AG09309 (cell line): ENCODE measurements at places on chromosomes 16 and 17.

DNA sequence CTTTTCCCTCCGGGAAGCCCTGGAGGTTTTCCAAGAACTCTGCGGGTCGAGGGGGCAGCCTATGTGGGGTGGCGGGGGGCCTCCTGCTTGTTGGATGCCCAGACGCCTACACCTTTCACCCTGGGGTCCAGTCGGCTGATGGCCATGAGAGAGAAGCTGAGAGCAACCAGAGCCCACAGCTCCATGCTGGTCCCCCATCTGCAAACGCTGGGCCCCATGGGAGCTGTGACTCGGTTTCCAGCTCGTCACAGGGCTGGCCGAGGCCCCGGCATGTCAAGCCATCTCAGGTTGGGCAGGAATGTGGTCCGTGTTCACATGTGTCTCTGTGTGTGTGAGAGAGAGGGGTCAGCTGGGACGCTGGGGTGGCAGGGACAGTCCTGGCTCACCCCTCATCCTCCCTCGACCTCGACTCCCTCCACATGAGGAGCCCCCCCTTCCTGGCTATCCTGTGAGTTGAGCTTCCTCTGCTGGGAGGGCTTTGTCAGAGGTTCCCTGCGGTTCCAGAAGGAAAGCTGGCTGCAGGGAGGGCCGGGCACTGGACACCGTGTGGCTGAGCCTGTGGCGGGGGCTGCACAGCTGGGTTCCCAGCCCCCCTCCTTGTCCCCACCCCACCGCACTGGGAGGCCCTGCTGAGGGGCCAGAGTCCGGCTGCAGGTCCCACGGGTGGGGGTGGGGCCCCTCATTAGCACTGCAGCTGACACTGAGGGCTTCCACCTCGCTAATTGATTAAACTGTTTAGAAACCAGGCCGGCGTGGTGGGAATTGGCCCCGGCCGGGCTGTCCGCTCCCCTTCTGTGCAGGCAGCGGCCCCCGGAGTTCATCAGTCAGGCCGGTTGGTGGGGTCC lies 19.1 kb downstream of the METRNL start:
- no peak for DNase-seq

- DNase-seq, result no peak
Measured at GRCh38 chr16:71287454-71287853, 1.7 kb downstream of the CMTR2 start.

DNA sequence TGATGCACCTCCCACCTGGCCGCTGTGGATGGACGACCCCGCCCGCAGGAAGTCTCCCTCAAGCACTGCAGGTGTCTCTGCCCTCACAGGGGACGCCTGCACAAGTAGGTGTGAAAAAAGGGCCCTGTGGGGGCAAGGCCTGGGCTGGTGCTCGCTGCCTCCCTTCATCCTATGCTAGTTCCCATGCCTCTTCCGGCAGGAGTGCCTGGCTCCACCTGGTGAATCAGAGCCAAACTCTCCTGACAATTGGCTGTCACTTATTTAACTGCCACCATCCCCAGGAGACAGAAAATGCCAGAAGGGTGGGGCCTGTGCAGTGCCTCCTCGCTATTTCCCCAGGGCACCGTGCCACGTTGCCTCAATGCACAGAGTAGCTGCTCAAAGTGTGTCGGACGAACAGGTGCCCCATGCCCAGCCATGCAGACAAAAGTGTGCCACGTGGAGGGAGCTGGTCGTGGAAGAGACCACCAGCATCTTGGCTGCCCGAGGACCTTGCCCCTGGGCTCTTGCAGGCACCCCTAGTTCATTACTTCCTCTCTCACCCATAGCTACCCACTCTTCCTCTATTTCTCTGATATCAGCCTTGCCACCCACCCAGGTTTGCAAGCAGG lies 170.7 kb downstream of the SEC14L1 start:
- no peak for DNase-seq

DNA sequence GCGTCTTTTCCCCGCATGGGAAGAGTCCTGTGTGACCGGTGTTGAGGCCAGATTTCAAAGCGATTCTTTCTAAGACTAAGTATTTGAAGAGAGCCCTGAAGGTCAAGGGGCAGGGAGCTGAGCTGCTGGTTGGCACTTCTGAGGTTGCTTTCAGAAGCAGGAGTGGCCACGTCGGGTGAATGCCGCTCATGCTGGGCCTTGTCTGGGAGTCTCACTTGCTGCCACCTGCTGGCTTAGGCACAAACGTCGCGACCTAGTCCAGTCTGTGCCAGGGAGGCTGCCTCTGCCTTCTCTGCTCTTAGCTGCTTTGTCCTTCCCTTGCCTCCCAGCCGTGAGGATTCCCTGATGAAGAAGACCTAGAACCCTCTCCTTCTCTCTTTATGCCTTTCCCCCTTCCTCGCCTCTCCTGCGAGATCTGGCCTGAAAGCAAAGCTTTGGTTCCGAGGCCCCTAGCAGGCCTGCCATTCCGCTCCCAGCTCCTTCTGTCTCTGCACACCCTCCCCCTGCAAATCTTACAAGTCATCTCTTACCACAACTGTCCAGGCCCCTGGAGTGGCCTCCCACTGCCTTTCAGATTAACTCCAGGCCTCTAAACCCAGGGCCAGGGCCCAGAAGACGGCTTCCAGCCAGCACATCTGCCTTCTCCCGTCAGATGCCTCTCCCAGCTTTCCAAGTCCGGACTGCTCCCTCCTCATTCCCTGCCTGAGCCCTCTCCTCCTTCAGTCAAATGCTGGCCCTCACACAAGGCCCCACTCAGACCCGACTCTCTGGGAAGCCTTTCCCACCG lies 11.4 kb downstream of the CTNS start:
- DNase-seq, result no peak

DNA sequence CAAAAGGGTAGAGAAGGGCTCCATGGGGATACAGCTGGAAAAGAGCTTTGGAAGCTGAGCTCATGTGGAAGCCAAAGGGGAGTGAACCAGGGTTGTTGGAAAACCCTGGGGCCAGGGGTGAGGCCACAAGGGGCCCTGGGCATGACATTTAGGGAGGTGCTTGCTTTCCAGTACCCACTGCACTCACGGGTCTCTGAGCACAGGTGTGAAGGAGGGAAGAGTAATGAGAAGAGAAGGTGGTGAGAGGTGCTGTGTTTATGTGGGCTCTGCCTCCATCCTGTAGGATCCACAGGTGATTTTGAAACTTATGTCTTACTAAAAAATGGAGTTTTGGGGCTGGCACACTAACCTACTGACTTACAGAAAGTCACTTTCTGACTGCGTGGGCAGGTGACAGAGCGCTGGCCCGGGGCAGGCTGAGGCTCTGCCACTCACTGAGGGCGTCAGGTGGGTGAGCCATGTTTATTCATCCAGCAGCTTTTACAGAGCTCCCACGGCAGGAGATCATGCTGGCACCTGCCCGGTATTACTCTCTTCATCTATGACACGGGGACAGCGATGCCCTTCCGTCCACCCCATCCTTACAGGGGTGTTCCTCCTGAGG lies 18.9 kb downstream of the KSR1 start:
- DNase-seq, result no peak

DNA sequence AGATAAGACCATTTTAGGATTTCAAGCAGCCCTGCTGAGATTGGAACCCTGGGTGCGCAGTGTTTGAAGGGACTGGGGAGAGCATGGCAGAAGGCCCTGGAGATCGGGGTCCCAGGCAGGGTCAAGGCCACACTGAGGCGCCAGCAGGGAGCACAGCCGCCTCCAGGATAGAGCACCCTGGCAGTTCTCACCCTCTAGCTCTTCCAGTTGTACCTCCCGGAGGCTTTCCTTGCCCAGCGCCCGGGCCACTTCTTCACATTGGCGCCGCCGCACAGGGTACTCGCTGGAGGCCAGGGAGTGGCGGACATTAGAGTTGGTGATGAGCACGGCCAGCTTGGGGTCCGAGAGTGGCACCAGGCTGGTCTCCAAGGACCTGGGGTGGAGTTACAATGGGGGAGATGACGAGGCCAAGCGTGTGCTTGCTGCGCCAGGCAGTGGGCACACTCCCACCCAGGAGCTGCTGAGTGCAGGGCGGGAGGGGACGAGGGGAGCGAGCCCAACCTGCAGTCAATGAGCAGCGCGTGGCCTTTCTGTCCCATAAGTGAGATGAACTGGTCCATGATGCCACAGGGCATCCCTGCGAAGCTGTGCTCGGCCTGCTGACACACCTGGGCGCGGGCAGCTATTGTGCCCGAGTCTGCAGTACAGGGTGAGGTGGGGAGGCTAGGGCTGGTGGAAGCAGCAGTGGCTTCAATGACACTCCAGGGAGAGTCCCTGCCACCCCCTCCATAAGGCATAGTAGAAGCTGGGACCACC lies 2.3 kb downstream of the GALK1 start:
- DNase-seq, result no peak

DNA sequence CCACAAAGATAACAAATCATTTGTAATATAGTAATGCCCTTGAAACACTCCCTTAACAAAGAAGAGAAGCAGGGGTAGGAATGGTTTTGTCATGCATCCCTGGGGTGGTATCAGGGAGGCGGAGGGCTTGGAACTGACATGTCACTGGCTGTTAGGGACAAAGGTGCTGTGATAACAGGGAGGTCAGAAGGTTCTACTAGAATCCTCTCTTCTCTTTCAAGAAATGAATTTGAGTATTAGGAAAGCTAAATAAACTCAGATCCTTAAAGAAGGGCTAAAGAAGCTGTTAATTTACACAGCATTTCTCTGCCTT lies 65.4 kb upstream of the ADAMTS18 start:
- no peak for DNase-seq

GRCh38 chr16:55285586-55285985 lies 38.4 kb upstream of the IRX6 start:
- DNase-seq, result no peak

DNA sequence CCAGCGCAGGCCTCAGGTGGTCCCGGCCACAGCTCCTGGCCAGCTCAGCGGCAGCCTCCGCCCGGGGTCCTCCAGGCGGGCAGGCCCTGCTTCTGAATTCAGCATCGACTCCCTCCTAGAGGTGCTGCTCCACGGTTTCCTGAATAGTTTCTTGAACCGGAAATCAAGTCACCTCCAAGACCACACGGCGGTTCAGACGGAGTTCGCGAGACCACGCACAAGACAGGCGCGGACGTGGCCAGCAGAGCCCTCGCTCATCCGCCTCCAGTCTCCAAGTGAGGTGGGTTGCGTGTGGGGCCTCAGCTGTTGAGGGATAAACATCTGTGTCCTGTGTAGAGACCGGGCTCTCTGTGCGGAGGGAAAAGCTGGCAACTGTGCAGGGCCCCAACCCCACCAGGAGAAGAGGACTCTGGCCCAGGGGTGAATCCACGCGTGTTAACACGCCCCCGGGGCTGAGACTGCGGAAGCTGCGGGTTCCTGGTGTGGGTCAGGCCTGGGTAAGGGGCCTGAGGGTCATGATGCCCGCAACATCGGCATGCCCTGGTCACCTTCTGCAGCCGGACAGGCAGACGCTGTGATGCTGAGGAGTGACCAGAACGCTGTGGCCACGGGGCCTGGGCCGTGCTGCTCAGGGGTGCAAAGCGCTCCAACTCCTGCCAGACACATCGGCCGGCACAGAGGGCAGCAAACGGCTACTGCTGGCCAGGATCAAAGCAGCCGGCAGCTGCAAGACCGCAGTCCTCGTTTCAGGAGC lies 55.0 kb upstream of the METRNL start:
- no peak for DNase-seq

DNA sequence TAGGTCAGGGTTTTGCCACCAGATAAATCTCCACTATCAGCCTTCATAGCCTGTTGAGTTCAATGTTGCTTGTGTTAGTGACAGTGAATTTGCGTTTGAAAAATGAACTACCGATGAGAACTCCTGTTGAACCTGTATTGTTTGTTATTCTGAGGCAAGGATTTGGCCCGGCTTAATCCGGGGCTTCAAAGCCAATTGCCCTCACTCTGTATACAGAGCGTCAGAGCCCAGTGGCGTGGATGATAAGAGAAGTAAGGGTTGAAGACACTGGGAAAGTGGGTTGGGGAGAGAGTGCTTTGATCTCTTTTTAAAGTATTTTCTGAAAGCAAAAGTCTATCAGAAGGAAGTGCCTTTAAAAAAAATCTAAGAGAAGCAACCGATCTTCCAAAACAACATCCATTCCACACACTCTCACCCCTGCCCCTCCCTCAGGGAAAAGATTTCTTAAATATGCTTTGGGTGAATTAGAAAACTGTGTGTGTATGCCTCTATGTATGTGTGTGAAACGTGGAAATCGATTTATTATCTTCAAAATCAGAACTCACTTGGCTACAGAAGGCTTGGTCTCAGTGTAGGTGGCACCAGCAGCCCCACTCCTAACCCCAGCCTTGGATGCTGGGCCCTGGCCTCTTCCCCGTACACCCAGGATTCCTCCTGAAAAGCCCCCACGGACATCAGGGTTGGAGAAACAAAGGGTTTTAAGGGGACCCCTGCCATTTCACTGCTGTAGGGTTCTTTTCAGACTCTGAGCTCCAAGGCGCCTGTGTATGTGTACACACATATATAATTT lies 8.8 kb downstream of the TBX4 start:
- no peak for DNase-seq

GRCh38 chr17:73821665-73822064 lies 177.4 kb upstream of the SDK2 start:
- DNase-seq, result no peak

DNA sequence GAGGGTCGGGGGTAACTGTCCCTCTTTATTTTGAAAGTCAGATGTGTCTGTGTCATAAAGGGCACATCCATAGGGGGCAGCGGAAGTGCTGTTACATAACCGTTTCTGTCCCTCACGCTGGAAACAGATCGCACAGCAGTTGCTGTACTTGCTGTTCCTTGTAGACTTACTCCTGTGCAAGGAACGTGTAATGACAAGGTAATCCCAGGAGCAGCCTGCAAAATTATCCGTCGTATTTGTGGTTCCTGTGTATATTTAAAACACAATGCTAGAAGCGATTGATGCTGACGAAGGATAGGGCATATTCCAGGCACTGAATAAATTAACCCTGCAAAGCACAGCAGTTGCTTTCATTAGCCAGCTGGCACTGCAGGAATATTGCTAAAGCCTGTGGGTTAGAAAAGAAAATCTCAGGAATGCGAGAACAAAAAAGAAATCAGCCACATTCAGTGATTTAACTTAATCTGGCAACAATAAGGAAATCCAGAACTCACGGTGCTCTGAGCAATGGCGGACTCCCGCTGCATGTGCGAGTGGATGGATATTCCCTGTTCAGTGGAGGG lies 76.2 kb downstream of the SPECC1 start:
- DNase-seq, result no peak

DNA sequence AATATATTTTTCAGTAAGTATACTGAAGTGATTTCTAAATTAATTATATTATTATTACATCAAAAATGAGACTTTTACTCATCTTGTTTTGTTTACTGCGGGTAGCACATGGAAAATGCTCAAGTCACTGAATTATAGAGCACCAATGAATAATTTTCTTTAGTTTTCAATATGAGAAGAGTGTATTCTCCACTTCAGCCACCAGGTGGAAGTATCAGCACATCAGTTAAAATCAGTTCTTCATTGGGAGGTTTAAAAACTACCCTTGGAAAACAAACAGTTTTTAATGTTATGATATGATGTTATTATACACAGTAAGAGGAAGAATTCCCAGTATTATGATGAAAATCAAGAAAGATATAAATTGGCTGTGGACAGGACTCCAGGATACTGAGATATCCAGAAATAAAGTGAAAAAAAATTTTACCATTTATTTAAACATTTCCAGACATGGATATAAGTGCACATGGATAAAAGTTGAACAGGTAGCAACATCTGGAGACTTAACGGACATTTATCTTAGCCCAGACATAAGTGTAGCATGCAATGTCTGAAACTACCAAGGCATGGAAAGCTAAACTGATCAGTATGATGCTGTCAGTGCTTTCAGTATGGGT lies 467.3 kb downstream of the KCNJ2 start:
- peak; percentile 2 for DNase-seq
